ENCODE measurements at places on chromosomes 7 and 10.

- no peak for DNase-seq
Measured at GRCh38 chr10:132539431-132539839, 1.8 kb downstream of the INPP5A start.

- no peak for DNase-seq
Measured at GRCh38 chr7:3028071-3028757, 15.5 kb downstream of the CARD11 start.

DNA sequence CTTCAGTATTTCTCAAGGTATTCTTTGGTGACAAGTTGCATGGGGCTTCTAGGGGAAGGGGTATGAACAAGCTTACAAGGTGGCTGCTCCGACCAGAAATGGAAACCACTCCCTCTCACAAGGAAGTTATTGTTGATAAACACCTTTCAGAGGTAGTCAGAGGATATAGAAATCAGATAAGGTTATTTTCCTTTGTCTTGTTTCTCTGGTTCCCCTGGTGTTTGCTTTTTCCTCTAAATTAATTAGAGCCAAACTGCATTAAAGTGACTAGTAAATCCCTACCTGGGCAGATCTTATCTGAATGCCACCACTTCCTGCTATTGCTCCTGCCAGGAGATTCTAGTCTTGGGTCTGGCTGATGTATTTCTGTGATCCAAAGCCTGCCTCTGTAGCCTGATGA is 725.4 kb downstream of the INHBA start:
- DNase-seq = no peak

DNA sequence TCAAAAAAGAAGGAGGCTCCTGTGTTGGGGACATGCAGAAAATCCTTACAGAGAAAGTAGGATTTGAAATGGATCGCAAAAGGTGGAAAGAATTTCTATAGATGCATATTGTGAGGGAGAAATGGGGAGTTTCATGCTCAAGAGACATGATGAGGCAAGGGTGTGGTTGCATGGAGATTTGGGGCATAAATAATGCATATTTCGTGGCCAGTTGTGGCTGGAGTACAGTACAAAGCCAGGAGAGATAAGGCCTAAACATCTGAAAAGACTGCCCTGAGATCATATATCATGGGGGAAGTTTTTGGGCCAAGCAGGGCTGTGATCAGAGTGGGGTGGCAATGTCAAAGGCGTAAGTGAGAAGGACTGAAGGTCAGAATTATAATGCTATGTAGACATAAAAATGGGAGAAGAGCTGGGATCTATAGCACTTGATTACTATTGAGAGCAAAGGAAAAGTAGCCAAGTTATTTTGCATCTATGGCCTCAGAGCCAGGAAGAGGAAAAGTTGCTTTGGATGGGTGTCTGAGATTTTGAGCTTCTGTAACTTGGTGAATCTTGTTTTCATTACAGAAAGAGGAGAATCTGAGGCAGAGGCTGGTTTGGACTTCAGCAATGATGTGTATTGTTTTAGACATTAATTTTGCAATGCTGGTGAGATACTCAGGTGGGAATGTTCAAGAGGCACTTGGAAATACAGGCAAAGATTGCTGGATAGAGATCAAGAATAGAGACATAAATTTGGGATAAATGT is 166.6 kb downstream of the INHBA start:
- peak; percentile 14 for DNase-seq

GRCh38 chr7:112399501-112399900 is 50.8 kb upstream of the IFRD1 start:
- no peak for DNase-seq

DNA sequence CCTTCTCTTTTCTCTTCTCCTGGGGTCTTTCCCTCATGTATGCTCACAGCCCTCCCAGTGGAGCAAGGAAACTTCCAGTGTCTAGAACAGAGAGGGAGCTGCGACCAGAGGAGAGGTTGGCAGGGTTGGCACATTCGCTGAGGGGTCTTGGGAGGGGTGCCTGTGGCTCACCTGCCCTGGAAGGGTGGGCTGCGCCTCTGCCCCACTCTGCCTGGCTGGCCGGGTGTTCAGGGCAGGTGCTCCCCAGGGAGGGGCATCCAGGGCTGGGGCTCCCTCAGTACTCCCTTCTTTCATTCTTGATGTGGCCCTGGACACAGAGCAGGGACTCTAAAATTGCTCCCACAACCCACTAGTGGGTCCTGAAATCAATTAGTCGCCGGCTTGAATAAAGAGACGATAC is 16.9 kb downstream of the SHH start:
- no peak for DNase-seq

DNA sequence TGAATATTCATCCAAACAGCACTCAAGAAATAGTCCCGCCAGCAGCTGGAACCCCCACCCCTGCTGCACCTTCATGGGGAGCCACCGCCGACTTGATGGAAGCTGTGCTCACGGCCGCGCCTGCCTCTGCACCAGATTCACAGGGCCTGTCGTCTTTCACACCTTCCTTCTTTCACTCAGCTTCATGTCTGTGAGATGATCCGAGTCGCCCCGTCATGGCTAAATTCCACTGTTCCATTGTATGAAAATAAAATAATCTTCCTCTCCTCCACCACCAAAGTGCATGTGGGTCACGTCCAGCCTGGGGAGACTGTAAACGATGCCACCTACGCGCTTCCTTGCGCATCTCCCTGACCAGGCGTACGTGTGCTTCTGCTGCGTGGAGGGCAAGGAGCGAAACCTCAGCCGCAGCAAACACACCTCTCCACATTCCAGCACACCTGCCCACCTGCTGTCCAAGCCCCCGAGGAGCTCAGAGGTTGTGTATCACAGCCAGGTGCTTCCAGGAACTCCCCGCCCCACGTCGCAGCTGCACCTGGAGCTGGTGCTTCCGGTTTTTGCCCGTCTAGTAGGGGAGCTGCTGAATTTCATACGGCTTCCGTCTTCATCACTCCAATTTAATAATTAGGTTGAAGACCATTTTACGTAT is 137.0 kb downstream of the PTPRN2 start:
- no peak for DNase-seq

- DNase-seq = no peak
Measured at GRCh38 chr10:79171504-79171903, 102.7 kb downstream of the ZMIZ1 start.

DNA sequence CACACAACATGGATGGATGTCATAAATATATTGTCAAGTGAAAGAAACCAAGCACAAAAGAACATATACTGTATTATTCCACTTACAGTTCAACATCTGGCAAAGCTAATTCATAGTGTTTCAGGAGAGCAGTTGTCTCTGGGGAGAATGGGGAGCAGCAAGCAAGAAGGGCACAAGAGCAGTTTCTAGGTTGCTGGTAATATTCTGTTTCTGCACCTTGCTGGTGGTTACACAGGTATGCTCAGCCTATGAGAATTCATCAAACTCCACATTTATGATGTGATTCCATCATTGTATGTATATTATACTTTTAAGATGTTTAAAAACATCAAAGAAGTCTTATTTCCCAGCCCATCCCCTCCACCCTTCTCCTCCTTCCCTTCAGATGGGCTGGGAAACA is 18.1 kb upstream of the PALS2 start:
- DNase-seq = no peak

- no peak for DNase-seq
Measured at GRCh38 chr7:121302214-121302745, 26.5 kb upstream of the WNT16 start.

- DNase-seq = no peak
Measured at GRCh38 chr10:52645187-52645758, 127.3 kb downstream of the MBL2 start.

DNA sequence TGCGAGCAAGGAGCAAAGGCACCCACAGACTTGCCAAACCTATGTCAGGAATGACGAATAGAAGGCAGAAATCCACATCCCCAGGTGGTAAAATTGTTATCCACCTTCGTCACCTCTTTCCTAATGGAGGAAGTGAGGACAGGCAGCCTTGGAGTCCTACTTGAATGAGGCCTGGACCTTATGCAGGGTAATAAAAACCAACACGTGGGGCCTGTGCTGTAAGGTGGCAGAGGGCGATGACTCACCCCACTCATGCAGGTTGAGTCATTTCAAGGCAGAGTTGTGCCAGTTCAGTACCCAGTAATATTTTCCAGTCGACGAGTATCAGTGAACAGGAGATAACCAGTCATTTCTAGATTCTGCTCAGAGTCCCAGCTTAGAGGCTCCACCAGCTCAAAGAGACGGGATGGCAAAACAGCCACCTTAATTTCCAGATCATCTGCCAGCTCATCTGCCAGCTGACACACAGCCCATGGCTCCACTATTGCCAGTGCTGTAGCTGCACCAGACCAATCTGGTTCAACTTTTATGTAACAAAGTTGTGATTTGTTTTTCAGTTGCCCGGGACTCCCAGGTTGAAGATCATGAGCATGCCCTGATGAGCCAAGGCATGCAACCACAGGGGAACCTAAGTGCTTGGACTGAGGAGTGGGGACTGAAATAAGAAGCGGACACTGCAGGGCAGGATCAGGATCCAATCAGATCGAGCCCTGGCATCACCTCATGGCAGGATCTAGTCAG is 176.2 kb upstream of the ITGB1 start:
- DNase-seq = no peak

DNA sequence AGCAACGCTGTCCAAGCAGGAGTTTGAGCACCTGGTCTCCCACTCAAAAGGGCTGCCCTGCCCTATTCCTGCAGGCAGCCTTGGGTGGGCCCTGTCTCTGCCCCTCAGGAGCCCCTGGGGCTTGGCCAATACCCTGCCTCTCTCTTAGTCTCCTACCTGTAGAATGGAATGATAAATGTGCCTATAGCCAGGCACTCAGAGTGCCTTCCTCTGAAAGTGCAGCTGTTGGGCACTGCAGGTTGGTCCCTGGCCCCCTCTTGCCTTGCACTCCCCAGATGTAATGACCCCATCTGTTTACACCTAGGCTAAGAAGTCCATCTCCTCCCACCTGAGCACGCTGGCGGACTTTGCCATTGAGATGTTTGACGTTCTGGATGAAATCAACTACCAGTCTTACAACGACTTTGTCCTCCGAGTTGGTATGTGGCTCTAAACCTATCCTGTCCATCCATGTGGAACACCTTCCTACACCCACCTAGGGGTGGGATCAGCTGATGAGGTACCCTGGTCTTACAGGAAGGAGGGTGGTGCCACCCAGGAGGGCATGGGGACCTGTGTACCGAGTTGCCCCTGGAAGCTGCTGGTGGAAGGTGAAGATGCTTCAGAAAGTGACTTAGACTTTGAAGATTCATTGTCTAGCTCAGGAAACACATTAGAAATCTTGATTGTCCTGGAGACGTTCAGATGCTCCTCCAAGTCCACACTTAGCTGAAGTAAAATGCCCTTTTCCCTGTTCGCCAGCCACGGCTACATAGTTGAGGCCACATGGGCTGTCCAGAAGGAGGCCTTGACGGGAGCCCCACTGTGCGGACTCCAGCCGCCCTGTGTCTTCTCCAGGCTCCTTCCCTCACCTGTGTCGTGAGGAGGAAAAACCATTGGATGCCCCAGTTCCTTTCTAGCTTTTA is 134.1 kb downstream of the ADCY1 start:
- no peak for DNase-seq

- DNase-seq = peak; percentile 6
Measured at GRCh38 chr7:36986948-36987724, 262.8 kb upstream of the AOAH start.

DNA sequence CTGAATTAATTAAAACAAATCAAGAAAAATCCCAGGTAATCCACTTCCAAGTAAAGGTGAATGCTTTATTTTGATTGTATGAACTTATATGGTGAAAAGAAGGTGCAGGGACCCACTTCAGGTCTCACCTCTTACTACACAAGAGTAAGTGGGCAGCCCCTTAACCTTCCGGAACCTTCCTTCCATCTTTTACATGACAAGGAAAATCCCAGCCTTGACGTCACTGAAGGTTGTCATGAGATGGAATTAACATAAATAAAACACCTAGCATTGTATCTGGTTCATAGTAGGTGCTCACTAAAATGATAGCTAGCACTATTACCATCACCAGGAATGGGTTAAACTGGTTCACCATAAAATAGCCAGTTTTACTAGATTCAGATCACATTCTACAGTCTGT is 119.5 kb downstream of the ICA1 start:
- no peak for DNase-seq

GRCh38 chr7:157012113-157012547 is 1.7 kb upstream of the MNX1 start:
- DNase-seq = no peak

GRCh38 chr10:100391163-100392002 is 44.4 kb downstream of the SCD start:
- DNase-seq = no peak

Measured in fibroblast of skin of left biceps (primary cell).